ENCODE measurements at places on chromosomes 16 and 17.

DNA sequence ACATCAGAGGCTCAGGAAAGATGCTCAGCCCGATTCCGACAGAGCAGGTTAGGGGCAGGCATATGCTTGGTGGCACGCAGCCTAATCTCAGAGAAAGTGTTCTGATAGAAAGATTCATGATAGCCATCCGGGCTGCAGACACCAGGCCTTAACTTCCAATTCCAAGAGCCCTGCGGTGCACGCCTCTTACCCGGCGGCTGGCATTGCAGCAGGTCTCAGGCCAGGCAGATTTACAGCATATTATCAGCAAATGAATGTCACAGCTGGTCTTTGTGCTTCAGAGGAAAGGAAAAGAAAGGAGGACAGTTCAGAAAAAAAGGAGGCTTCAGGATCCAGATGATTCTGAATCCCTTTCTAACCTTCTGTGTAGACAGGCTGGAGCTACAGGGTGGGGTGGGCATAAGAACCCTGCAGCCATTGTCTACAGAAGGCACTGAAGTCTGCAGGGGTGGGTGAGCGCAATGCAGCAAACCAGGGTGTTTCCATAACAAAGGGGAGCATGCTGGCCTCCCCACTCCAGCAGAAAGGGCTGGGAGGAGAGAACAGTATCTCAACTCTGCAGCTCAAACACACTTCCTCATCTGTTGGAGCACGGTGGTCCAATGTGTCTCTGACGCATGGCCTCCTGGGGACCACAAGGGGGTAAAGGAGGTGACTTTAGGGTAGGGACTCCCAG lies 277.4 kb upstream of the XYLT1 start:
- no peak for DNase-seq

GRCh38 chr16:12111223-12111622 lies 134.7 kb downstream of the SNX29 start:
- no peak for DNase-seq

DNA sequence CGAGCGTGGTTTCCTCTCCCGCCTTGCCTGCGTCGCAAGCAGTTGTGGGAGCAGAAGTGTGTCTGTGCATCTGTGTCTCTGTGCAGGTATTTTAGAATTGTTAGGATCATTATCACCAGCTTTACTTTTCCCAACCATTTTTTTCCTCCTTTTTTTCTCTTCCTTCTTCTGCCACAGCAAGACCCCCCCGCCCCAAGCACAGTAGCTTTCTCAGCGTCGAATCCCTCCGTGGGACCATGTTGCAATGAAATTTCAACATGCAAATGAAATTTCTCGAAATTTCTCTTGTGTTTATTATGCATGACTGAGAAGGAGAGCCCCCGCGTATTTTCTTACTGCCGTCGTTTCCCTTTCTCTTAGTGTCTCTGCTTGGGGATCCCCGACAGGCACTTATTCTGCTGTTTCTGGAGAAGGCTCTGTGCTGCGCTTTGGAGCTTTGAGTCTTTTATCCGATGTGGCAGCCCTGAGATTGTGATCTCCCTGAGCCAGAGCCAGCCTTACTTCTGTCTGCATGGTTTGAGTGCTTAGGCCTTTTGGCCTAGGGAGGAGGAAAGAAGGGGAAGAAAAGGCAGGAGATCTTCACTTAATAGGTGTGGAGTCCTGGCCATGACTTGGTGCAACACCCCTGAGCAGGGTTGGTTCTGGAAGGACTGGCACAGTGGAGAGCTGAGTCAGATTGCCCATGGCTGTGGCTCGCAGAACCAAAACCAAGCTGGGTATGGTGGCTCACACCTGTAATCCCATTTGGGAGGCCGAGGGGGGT lies 5.0 kb downstream of the ARMC7 start:
- no peak for DNase-seq

GRCh38 chr17:67076290-67076689 lies 31.9 kb downstream of the CACNG1 start:
- DNase-seq = no peak

GRCh38 chr17:19237389-19238166 lies 412 bp downstream of the EPN2 start:
- DNase-seq = peak; percentile 30

GRCh38 chr17:32931686-32932085 lies 3.7 kb downstream of the TMEM98 start:
- DNase-seq = no peak

DNA sequence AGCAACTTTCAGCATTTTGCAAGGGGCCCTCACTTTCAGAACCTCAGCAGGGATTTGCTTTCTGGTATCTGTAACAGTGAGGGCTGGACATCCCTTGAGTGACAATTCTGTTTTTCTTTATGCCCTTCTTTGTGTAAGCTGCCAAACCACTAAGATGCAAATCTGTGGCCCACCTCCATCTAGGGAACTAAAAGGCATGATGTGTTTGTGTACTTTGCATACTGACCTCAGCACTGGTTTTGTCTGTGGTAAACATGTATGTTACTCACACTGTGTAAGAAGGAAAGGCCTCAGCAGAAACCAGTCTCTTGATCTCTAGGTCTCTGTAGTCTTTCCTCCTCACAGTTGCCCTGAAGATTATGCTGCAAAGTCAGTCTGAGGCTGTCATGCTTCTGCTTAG lies 396.6 kb upstream of the DYNLRB2 start:
- DNase-seq = no peak

DNA sequence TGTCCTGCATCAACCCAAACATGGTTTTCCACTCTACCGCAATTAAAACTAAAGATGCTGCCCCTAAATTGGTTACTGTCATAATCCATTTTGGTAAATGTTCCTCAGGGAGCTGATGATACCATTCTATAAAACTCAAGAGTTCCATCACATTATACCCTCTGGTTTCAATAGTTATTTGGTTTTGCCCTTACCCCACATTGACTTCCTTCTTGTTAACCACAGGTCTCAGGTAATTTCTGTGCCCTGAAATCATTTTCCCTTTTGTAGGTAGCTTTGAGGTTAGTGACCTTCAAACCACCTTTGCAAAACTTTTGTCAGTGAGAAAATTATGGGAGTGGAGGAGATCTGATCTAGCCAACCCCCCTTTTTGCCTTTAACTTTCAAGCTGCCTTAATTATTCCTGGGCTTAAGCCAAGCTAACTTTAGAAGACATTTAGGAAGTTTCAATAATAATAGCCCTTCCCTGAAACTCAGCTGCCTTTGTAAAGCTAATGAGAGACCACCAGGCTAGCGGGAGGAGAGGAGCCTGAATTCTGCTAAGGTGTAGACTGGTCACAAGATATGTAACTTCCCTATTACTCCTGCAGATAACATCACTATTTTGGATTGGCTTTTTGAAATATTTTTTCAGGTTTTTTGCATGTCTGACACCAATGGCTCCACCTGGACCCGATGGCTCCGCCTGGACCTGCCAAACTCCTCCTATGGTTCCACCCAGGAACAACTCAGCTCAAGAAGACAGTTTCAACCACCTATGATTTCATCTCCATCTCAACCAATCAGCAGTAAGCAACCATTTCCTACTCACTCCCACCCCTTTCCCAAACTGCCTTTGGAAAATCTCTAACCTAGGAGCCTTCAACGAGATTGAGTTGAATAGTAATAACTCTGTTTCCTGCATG lies 224.9 kb downstream of the HS3ST3B1 start:
- no peak for DNase-seq

- no peak for DNase-seq
Measured at GRCh38 chr17:63438092-63439051, 7.7 kb downstream of the CYB561 start.

DNA sequence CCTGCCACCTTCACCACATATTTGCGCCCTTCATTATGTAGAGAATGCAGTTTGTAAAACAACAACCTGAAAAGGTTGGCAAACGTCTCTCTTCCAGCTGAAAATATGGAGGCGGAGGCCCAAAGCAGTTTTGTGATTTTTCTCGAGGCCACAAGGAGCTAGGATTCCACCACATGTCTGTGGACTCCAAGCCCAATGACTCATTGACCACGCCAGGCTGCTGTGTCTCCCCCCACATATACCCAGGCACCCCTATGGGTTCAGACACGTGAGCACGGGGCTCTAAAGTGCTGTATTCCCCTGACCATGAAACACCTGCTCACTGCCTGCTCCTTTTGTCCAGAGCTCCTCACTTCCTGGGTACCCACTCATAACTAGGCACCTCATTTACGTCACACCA lies 121.4 kb upstream of the CDH5 start:
- no peak for DNase-seq

DNA sequence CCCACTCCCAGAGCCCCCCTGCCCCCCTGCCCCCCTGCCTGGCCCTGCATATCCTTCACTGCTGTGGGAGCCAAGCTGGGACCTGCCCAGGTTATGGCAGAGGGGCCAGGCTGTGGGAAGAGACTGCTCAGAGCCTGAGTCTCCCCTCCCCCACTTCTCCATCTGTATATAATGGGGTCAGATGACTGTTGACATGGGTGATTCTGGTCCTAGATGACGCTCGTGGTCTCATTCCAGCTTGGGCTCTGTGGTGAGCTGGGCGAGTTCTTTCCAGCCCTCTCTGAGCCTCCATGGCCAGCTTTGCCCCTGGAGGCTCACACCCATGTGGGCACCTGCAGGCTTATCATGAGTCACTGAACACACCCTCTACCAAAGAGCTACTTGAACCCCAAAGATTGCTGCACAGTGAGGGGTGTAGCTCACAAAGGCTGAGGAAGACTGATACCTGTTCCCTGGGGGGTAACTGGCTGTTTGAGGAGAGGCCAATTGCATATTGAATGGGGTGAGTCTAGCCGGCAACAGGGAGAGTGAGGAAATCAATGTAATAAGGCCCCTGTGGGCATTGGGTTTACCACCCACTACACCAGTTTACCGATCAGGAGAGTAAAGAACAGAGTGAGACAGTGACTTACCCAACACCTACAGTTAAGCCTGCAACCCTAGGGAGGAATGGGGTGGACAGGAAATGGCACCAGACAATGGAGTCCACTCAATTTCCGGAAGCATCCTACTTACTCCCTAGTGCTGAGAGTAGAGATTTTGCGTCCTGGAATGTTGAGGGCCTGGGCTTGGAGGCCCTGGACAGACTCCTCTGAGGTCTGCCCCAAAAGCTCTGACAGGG lies 4.2 kb upstream of the SREBF1 start:
- no peak for DNase-seq

DNA sequence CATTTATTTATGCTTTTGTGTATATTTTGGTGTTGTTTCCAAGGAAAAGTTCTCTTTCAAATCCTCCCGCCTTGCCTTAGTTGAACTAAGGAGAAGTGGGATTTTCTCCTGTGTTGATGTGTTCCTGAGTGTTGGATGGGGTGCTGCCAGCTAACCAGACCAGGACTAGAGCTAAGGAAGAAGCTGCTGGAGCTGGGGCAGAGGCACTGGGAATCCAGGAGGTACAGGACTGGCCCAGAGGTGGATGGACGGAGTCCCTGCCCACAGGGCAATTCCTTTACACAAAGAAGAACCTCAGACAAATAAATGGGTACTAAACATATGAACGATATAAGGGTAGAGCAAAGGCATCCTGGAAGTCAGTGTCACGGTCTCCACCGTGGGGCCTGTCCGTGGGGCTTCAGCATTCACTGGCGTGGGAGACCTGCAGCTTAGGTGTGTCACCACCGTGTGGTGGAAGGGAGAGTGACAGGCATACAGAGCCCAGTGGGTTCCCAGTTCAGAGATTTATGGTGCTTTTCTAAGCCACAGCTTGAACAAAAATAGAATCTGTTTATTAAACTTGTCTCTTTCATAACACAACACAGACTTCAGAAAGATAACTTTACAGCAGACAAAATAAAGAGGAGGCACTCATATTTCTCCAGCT lies 270.7 kb downstream of the NTN1 start:
- peak; percentile 11 for DNase-seq

GRCh38 chr17:7098802-7099459 lies 15.7 kb downstream of the ASGR2 start:
- no peak for DNase-seq

GRCh38 chr17:61756561-61756960 lies 106.8 kb downstream of the BRIP1 start:
- no peak for DNase-seq

DNA sequence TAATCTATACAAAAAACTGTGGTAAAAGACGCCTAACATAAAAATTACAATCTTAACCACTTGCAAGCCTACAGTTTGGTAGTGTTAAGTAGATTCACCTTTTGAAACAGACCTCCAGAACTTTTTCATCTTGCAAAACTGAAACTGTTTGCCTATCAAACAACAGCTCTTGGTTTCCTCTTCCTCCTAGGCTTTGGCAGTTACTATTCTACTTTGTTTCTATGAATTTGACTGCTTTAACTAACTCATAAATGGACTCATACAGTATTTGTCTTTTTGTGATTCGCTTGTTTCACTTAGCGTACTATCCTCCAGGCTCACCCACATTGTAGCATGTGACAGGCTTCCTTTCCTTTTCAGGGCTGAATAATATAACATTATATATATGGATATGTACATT lies 97.0 kb downstream of the PRKCA start:
- peak; percentile 13 for DNase-seq

DNA sequence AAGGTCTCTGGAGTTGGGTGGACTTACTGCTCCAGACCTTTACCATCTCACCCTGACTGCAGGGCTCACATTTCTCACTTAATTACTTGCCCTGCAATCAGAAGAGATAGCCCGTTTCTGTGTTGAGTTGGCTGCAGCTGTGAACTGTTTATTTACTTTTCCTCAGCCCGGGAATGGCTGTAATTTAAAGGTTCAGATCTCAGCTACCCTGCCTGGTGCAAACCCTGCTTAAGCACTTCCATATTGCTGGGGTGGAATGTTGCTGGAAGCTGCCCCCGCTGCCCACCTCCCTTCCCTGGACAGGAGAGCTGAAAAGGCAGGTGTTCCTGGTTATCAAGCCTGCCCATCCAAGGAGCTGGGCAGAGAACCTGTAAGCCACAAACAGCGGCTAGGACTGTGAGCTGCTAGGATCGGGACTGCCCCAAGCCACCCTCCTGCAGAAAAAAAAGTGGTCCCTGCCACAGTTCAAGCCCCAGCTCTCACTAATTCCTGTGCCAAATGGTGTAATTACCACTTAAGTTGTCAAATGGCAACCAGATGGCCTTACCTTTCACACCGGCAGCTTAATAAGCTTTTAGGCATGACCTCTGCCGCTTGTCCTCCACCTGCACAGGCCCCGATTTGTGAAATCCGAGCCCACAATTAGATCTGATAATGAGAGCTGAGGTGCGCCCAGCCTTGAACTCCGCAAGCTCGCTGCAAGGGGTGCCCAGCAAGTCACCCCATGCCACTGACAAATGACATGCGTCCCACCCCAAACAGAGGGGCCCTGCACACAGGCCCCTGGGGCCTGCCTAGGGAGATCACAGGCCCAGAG lies 269.8 kb downstream of the C16orf95 start:
- no peak for DNase-seq

DNA sequence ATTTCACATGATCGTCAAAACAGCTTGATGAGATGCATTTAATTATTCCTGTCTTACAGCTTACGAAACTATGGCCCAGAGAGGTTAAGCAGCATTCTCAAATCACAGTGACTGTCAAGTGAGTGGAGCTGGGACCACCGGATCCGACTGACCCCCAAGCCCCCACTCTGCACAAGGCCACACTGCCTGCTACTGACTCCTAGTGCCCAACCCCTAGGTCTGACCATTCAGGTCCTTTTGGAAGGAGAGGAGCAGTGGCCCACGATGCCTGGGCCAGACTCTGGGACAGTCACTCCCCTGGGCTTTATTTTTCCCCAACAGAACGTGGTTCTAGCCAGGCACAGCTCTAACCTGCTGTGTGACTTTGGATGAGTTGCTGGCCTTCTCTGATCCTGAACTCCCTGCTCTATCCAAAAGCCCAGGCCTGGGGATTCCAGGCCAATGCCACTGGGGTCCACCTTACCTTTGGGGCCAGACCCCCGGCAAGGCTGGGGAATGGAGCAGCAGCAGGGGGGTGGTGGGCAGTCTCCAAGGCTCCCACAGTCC lies 9.9 kb downstream of the TSPOAP1 start:
- no peak for DNase-seq

Measured in activated T-helper 1 cell treated with anti-CD3 and anti-CD28 coated beads, Interleukin-12 subunit alpha, Interleukin-12 subunit beta, Interleukin-2, Interleukin-4 antibody, amounts not matched to agents 30 ng/mL and 10 ng/mL and 1 ng/mL, durations not matched to agents 14 hours and 24 hours and 36 hours (primary cell).